Glomerular endothelial cell (primary cell): ENCODE measurements at places on chromosomes 1 and 21. TPM values are rescaled to one million over a fixed set of nuclear protein-coding genes. Genes with fewer than 3 reads are reported as not detected.

Gene IGSF21
- total RNA-seq, result not detected in 2 replicates

Gene SLC25A34
- total RNA-seq, result 0.19 and 0.53 TPM in 2 replicates

Gene FOXO6
- total RNA-seq, result not detected in 2 replicates

Gene C1orf53
- 0.34 and 3.1 TPM in 2 replicates for total RNA-seq

Gene ERRFI1
- 59.7 and 63.0 TPM in 2 replicates for total RNA-seq

Gene AJAP1
- 0.06 and 1.5 TPM in 2 replicates for total RNA-seq

Gene SMCP
- not detected in 2 replicates for total RNA-seq

Gene VTCN1
- not detected in 2 replicates for total RNA-seq

Gene VASH2
- 0.53 and 0.76 TPM in 2 replicates for total RNA-seq

Gene APCS
- total RNA-seq, result not detected in 2 replicates

GRCh38 chr1:19427087-19427781 is 58.1 kb downstream of the CAPZB start:
- DNase-seq, result no peak

- DNase-seq, result no peak
These were observed 1.7 kb downstream of the HHAT start for GRCh38 chr1:210330279-210330866.

DNA sequence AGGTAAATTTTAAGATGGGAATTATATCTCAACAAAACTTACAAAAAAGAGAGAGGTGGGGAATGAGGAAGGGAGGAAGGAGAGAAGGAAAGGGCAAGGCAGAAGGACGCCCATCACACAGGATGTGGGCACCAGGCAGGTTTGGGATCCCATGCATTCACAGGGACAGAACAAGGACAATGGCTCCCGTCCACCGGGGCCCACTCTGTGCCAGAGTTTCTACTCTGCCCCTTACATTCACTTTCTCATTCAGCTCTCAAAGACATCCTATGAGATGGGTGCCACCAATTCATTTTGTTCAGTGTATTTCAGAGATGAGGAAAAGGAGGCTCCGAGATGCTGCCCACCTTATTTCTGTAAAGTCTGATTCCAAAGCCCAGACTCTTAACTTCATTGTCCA is 7.4 kb downstream of the CLEC20A start:
- DNase-seq, result no peak

- no peak for DNase-seq
These were observed 33.4 kb downstream of the LRRC53 start for GRCh38 chr1:74478979-74479378.

GRCh38 chr1:234538062-234538731 is 59.2 kb upstream of the TARBP1 start:
- no peak for DNase-seq

DNA sequence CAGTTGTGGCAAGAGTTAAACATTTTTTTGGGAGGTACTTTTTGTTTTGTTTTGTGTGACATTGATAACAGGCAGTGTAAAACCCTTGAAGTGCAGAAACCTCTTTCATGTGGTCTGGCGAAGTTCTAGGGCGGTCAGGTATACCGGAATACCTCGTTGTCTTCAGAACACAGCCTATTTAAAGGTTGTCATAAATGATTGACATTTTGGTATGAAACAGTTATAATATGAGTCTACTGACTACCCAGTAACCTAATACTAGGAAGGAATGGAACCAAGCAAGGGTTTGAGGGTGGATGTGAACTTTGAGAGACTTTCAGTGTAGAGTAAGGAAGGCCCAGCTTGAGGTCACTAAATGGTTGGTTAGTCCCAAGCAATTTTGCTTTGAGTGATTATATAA is 40.5 kb downstream of the PATJ start:
- DNase-seq, result no peak

DNA sequence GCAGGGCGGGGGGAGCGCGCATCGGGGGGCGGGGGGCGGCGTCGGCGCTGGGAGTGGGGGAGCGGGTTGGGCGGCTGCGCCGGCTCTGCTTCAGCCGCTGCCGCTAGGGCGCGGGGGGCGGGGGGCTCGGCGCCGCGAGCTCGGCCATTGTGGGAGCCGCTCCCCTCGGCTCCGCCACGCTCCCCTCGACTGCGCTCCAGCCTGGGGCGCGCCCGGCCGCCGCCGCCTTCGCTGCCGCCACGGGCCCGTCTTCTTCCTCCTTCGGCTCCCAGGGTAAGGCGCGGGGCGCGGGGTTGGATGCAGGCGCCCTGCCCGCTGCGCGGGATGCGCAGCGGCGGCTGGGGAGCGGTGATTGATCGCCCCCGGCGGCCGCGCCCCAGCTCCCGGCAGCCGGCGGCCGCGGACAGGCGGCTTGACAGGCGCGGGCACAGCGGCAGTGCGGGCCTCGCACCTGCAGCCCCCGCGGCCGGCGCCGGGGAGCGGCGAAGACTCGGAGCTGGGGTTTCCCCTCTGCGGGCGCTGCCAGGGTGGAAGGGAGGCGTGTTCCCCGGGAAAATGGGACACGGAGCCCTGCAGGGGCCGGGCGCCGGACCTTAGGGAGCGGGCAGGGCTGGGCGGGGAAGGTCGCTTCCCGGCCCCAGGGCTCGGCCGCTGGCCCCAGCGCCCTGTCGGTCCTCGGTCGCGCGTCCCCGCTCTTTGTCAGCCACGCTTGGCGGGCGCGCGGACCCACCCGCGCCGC is 55.3 kb downstream of the NDUFS5 start:
- no peak for DNase-seq

GRCh38 chr21:41861255-41861654 is 17.9 kb downstream of the PRDM15 start:
- no peak for DNase-seq

DNA sequence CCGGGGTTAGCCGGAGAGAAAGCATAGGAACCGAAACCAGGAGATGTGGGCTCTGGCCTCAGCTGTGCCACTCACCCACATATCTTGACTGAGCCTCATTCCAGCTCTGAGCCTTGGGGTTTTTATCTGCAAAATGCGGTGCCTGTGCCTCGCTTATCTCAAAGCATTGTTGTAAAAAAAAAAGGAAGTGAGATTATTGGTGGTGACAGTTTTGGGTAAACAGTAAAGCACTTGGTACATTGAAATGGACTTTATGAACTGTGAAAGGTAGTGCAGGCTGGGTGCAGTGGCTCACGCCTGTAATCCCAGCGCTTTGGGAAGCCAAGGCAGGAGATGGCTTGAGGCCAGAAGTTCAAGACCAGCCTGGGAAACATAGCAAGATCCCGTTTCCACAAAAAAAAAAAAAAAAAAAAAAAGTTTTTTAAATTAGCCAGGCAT is 3.8 kb downstream of the PTAFR start:
- no peak for DNase-seq

DNA sequence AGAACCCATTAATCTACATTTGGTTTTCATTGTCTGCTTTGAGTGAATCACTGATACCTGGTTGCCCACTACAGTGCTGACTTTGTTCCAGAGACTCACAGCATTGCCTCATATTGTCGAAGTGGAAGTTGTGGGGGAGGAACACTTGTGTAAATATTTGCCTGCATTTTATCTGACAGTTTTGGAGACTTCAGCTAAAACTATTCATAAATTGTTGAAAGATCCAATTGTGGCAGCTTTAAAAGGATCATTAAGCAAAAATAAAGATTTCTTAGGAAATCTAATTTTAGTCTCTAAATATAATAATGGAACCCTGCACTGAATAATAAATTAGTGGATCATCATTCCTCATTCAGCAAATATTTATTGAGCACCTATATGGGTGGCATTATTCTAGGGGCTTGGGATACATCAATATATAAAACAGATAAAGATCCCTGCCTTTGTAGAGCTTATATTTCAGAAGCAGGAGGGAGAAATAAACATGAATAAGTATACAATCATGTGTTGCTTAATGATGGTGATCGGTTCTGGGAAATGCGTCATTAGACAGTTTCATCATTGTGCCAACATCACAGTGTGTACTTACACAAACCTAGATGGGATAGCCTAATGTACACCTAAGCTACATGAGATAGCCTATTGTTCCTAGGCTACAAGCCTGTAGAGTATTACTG is 73.5 kb downstream of the OSBPL9 start:
- no peak for DNase-seq

- DNase-seq, result no peak
These were observed 156.2 kb downstream of the DYRK1A start for GRCh38 chr21:37522641-37523295.
